ENCODE measurements at places on chromosomes 7 and 10.

DNA sequence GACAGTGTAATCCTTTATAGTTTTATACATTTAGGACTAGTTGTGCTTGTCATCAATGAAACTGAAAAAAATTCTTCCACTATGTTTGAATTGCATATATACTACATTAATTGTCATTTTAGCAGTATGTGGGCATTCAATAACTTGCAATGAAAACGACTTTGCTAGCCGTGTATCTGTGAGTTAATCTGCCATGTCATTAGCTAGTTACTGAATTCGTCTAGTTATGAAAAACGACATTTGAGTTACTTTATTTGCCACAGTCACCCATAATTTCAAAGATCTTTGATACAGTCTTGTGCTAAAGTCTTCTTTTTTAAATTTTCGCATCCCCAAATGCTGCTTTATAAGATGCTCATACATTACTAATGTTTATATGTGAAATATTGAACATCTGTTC, 18.3 kb upstream of the SMC3 start:
- DNase-seq: no peak

DNA sequence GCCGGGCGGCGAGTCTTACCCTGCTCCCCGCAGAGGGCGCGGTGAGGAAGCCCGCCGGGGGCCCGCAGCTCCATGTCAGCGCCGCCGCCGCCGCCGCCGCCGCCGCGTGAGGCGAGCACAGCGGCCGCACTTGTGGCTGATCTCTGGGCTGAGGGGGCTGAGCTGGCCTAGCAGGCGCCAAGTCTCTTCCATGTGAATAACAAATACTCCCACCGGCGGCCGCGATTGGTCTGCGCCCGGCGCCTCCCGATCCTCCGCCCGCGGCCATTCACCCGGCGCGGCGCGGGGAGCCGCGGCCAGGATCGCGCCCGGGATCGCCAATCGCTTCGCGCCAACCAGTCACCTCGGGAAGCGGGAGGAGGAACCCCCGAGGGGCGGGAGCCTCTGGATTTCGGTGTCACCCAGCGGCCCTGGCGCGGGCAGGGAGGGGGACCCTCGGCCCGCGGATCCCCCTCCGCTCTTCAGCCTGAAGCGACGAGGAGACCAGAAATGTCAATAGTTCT, at the start of gene GRM8:
Gene GRM8 (minus strand): TSS at position 164 of the 503 bp plus-strand sequence.
- peak; percentile 62 for DNase-seq

DNA sequence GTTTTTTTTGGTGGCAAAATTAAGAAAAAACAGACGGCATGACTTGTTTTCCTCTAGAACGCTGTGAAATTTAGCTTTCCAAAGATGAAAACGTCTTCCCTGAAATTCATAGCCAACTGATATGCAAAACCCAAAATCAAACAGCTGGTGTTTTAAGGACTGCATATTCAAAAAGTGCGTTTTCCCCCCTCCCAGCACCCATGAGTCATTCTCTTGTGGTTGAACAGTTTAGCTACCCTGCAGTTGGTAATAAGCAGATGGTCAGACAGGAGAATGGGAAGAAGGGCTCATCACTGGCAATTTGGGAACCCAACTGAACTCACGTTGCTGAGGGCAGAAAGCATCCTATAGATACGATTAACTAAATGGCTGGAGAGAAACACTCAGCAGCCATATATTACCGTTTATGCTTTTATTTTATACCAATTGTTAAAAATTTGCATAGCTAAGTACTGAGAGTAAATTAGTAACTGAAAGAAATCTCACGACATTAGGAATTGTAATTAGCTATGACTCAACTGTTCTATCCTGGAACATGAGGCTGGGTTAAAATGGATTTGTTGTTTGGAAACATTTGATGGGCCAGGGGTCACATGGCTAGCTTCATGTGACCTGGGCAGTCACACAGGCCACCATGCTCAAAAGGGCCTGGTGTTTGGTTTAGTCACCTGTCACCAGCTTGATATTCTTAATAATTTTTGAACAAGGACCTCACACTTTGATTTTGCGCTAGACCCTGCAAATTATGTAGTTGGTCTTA, 343.1 kb downstream of the PHTF2 start:
- no peak for DNase-seq

DNA sequence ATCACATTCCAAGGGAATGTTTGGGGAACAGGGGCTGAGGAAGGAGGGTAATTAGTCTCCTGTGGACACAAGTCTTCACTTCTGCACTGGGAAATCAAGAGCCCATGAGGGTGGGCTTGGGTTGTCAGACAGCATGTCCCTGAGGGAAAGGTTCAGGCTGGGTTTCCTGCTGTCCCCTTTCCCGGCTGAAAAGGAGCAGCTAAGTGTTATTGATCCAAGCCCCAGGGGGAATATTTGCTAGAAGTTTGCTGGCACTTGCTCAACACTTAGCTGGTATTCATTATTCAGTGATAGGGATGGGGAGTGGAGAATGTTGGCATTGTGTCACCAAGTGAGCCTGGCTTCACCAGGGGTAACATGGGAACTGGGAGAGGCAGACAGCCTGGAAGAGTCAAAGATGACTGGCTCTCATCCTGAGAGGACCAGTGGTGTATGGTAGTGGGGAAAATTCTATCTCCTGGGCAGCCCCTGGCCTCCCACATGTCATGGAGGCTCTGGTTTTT, 344.4 kb upstream of the PODXL start:
- DNase-seq: no peak

- DNase-seq: no peak
These were observed 330.7 kb downstream of the CDC14C start for GRCh38 chr7:49255054-49255453.

DNA sequence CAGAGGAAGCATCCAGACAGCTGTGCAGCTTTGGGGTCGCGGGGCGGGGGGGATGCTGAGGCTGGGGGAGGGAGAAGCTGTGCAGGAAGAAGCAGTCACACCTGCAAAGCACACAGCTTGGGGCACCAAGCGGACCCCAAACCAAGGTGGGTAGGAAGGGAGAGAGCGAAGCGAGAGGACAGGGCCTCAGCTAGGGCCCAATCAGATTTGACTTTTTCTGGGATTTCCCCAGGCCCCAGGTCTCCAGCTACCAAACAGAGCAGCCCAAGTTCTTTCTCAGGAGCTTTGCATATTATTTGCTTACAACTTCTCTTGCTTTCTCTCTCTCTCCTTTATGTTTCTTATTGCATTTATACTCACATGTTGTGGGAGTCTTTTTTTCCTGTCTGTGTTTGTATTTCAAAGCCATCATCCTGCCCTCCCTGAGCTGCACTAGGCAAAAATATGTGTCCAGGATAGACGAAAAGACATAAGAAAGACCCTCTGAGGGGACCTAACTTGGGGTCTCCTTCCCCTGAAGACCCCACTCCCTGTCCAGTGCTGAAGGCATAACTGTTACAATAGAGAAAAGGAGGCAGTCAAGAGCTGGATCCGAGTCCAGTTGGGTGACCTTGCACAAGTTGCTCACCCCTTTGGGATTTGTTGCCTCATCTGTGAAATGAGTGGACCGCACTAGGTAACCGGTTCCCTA, 50.6 kb upstream of the SMNDC1 start:
- no peak for DNase-seq

- DNase-seq: no peak
These were observed 20.4 kb downstream of the TECPR1 start for GRCh38 chr7:98231493-98232262.

DNA sequence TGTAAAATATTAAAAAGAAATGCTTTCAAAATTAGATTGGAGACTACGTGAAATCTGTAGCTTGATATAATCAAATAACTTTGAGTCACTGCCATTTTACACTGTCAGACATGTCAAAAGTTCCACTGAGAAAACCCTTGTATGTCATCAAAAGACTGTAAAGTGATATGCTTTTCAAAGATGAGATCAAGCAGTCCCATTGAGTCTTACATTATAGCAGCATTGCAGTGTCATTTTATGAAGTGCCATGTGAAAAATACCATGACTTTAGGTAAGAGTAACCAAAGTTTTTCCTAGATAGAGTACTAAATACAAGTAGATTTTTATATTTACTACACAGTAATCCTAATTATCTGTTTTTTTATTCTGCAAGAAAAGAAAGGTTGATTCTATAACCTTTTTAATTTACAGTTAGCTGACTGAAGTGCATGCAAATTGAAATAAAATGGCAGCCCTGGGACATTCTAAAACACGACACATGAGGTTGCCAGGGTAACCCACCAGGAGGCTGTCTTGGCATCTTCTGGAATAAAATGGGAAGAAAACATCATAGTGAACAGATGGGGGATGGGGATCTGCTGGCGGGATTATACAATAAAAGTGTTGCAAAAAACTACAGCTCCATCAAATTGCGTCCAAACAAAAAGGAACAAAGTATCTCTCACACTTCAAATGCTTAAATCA, 91.3 kb upstream of the TMEM106B start:
- no peak for DNase-seq

GRCh38 chr10:51421853-51422252, 277.5 kb downstream of the CSTF2T start:
- no peak for DNase-seq
